NCI-H1694 (cell line): ENCODE measurements at places on chromosomes 3 and 15.

DNA sequence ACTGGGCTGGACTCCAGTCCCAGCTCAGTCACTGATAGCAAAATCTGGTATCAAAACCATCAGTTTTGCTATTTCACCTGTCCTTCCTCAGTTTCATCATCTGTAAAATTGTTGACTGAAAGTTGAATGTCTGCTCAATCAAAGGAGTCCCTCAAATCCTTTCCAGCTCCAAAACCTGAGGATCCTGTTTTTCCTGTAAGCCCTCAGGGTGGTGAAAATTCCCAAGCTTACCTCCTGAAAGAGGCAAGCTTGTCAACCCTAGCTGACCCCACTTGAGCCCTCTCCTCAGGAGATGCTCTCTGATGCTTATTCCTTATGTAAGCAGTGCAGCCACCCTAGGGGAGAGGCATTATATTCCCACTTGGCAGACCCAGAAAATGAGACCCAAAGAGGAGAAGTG lies 82.6 kb downstream of the HMG20A start:
- no peak for DNase-seq

- no peak for DNase-seq
Observed at GRCh38 chr3:41267975-41268640, 68.8 kb downstream of the CTNNB1 start.

- DNase-seq, result no peak
Observed at GRCh38 chr15:90924375-90924774, 8.0 kb downstream of the HDDC3 start.

GRCh38 chr15:73928971-73929627 lies 2.8 kb downstream of the LOXL1 start:
- no peak for DNase-seq

DNA sequence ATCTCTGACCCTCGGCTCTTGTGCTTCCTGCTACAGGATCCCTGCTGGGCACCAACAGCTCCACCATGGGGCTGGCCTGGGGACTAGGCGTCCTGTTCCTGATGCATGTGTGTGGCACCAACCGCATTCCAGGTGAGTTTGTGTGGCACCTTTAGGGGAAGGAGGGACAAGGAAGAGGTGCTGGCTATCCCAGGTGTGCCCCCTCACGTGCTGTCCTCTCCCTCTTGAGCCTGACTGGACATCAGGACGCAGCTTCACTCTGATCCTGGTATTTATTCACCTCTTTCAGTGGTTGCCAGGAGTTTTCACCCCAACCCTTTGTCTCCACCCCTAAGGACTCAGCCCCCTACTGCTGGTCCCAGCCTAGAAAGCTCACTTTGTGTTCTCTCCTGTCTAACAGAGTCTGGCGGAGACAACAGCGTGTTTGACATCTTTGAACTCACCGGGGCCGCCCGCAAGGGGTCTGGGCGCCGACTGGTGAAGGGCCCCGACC lies 960 bp downstream of the THBS1 start:
- no peak for DNase-seq

- DNase-seq, result no peak
Observed at GRCh38 chr3:61761694-61762430, 200.5 kb downstream of the PTPRG start.
